ENCODE measurements at places on chromosomes 16 and 17. TPM values are rescaled to one million over a fixed set of nuclear protein-coding genes. Genes with fewer than 3 reads are reported as not detected.

CAMKK1 gene
- 4.9 TPM for total RNA-seq

PCTP gene
- total RNA-seq = 28.3 TPM

TPSD1 gene
- total RNA-seq = 14.0 TPM

TBC1D3E gene
- total RNA-seq = not detected

SLC52A1 gene
- total RNA-seq = 0.81 TPM

RAB11FIP4 gene
- total RNA-seq = 36.1 TPM

NPIPB6 gene
- total RNA-seq = not detected

KRTAP4-4 gene
- not detected for total RNA-seq

PMFBP1 gene
- 7.3 TPM for total RNA-seq

WNK4 gene
- 0.30 TPM for total RNA-seq

GRCh38 chr16:24010440-24011089 lies 174.8 kb downstream of the PRKCB start:
- DNase-seq = no peak

DNA sequence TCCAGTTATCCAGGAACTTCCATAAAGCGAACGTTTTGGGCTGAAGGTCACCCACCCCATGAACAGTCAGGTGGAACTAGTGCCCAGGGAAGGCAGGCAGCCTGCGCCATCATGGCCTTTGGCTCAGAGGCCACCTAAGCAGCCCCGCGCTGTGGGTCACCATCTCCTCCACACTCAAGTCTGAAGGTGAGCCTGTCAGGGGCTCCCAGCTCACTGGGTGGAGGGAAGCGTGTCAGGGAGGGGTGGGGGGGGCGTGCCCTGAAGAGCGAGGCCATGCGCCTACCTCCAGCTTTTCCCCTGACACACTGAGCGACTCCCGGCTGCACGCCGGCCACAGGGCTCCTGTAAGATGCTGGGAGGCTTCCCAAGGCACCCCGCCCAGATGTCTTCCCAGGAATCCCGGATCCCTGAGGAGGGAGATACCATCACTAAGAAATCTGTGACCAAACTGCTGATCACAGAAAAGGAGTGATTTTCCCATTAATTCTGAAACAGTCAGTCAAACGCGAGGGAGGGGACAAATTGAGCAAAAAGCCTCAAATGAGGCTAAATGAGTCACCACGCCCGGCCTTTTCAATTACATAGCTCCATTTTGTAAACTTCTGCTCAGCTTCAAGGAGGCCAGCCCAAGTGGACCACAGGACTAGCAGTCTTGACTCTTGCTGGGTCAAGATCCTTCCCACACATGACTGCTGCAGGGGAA lies 26.5 kb upstream of the SLC25A19 start:
- DNase-seq = peak; percentile 58

DNA sequence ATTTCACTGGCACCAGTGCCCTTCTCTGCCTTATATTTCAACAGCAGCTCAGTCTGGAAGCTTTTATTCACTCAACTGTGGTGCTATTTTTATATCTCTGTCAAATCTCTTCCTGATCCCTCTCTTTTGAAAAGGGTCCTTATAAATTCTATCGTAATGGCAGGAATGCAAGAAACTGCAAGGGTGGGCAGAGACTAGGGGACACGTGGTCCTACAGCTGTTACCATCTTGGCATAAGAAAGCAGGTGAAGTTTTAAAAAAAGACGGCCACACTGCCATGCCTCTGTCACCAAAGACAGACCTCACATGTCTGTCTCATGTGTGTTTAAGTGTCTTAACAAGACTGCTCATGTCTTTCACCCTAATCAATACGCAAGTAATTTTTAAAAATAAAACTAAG lies 368.4 kb upstream of the CDH11 start:
- no peak for DNase-seq

DNA sequence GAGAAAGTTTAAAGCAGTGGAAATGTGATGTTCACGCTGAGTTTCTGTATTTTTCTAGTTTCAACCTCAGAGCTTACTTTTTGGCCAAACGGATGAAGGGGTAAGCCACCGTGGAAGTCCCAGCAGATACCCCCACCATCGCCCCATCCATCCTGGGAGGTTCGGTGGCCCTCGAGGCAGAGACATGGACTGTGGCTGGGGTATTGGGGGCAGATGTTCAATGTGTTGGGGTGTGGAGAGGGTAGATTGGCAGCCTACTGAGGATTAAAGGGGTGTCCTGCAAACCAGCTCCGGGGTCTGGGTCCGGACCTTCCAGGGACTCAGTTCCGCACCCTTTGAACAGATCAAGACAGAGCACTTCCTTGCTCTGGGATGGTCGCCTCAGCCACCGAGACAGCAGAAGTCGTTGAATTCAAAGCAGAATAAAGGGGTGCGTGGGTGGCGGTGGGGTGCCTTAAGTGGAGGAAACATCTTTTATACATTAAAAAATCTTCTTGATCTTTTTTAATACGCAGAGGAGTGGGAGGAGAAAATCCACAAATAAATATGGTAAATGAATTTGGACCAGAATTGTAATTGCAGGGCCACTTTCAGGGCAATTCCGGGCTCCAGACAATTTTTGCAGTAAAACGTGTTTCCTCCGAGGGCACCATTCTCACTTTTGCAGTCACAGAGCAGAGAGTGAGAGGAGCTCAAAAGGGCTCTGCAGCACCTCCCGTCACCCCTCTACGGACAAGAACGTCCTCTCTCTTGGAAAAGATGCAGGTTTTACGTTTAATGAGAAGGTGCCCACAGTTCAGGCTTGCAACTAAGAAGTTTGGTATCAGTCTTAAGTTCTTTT lies 8.2 kb upstream of the CBX8 start:
- DNase-seq = no peak

GRCh38 chr17:78661093-78661770 lies 84.0 kb upstream of the DNAH17 start:
- DNase-seq = no peak

DNA sequence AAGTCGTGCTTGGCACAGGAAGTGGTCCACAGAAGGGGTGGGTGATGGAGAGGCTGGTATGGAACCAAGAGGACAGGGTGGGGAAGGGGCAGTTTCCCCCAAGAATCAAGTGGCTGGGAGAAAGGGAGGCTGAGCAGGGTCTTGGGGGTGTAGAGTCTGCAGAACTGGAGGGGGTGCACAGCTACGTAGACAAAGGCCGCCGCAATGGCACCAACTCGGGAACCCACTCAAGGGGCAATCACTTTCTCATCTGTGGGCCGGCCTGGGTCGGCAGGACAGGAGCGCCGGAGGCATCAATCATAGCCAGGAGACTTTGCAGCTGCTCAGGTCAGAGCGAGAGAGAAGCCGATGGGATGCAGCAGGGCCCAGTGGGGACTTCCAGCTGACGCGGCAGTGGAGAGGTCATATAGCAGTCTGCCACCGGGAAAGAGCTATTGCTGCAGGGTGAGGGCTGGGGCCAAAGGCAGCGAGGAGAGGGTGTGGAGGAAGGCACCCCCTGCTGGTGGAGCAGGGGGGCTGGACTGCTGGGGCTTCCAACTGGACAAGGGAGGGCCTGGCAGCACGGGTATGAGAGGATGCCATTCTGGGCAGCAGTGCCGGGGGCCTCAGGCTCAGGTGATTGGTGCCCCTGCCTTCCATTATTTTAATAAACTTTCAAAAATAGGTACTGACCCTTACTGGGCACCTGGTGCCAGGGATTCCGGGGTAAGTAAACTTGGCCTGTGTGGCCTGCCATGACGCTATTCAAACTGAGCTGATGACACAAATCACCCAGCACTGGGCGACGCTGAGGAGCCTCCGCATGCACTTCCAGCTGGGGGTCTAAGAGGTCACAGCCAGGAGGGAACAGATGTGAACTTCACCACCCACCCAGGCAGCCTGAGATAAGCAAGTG lies 52.5 kb upstream of the MTSS2 start:
- DNase-seq = peak; percentile 84

DNA sequence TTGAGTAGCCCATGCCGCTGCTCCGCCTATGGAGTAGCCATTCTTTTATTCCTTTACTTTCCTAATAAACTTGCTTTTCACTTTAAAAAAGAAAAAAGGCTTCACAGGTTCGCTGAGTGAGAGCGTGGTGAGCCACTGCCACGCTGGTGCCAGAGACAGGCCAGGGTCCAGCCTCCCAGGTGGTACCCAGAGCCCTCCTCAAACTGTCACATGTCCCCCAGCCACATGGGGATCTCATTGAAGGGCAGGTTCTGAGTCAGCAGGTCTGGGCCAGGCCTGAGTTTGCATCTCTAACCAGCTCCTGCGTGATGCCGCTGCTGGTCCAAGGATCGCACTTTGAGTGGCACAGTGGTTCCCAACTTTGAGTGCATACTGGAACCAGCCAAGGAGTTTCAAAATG lies 36.2 kb downstream of the RBFOX3 start:
- DNase-seq = no peak

DNA sequence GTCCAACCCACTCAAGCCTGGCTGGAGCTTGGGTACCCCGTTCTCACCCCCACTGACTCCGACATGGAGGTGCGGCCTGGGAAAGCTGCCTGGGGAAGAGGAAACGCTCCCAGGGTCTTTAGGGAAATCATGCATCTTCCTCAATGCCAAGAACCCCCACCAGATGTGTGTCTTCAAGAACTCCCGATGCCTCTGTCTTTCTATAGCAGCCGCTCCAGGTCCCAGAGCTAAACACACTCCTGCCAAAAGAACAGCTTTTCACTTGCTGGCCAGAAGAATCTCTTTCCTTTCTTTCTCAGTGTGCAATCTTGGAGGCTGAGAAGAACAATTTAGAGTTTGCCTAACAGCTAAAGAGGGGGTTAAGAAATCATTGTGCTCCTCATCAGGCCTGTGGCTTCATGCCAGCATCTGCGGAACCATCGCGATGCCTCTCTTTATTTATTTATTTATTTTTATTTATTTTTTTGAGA lies 41.1 kb upstream of the MTSS2 start:
- DNase-seq = no peak

GRCh38 chr17:38620551-38621277 lies 15.0 kb upstream of the SRCIN1 start:
- DNase-seq = no peak

GRCh38 chr16:70390774-70391173 lies 44.1 kb downstream of the DDX19A start:
- no peak for DNase-seq

DNA sequence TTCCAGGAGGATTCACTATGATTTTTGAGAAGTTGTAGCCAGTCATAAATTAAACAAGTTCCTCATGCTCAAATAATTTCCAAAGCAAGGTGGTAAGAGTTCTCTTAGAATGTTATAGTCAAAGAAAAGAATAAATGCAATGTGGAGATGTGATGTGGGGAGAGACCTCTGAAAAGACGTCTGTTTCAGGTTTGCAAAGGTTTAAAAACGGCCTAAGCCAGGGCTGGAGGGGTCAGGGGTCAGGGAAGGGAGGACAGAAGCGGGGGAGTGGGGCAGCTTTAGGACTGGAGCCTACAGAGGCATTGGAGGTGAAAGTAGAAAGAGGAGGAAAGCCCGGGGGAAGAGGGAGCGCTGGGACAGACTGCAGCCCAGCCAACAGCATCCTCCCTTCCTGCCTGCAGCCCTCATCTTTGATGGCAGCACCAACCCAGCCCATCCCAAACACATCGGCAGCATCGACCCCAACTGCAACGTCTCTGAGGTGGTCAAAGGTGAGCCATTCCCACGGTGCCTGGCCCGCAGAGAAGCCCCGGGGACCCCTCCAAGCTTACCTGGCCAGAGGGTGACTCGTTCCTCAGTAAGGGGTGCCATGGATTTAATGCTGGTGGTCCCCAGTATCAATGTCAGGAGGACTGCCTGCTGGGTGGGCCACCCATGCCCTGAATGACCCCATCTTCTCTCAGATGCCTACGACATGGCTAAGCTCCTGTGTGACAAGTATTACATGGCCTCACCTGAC lies 11.4 kb downstream of the PDK2 start:
- DNase-seq = no peak

GRCh38 chr16:75099738-75100602 lies 16.6 kb downstream of the LDHD start:
- DNase-seq = peak; percentile 57

GRCh38 chr16:15988268-15989013 lies 39.0 kb downstream of the ABCC1 start:
- DNase-seq = no peak

- no peak for DNase-seq
Observed at GRCh38 chr17:43892647-43892952, 14.7 kb downstream of the MPP2 start.

DNA sequence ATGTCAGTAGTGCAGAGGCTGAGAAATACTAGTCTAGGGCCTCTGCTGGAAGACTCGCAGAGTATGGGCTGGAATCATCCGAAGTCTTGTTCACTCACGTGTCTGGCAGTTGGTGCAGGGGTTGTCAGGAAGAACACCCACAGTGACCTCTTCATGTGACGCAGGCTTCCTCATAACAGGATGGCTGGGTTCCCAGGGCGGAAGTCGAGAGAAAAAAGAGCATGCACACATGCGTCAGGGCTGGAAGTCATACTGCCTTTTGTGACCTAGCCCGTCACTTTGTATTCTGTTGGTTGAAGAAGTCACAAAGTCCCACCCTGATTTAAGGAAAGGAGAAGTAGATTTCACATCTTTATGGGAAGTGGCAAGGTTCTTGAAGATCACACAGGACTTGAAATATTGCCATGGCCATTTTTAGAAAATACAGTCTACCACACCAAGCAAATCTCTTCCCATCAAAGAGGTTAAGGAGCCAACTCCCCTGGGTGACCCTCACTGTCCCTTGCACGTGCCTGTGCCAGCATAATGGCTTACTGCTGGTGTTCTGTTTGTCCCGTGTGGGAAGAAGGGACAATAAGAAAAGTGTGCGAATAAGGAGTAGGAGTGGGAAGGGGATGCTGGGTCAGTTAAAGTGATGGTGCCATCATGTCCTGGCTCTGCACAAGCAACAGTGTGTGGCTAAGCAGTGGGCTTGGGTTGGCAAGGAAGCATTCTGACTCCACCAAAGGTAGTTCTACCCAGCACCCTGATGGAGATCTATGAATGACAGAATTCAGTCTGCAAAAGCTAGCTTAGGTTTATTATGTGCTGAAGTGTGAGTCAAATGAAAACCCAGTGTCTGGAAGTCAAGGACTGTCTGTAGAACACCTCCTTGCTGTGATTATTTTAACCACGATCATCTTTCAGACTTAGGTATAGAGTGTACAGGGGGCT lies 28.1 kb downstream of the HEATR3 start:
- peak; percentile 79 for DNase-seq

- no peak for DNase-seq
Observed at GRCh38 chr16:57089406-57089805, 3.0 kb upstream of the CPNE2 start.
